Renal cortical epithelial cell (primary cell): ENCODE measurements at places on chromosomes 12 and 14. TPM values are rescaled to one million over a fixed set of nuclear protein-coding genes. Genes with fewer than 3 reads are reported as not detected.

DNA sequence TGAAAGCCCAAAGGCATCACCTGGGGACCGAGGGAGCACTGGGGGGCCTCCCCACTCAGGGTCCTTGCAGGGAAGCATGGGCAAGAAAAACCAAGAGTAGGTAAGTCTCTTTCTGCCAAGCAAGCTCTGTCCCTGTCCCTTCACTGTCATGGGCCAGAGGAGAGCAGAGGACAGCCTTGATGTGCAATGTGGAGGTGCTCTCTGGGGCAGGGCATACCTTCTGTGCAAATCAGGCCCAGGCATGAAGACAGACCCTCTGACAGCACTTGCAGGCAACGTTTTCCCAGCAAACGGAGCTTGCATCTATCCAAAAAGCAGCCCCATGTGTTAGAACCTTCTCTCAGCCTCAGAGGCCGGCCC is 192.5 kb upstream of the PWP1 start:
- no peak for DNase-seq

DNA sequence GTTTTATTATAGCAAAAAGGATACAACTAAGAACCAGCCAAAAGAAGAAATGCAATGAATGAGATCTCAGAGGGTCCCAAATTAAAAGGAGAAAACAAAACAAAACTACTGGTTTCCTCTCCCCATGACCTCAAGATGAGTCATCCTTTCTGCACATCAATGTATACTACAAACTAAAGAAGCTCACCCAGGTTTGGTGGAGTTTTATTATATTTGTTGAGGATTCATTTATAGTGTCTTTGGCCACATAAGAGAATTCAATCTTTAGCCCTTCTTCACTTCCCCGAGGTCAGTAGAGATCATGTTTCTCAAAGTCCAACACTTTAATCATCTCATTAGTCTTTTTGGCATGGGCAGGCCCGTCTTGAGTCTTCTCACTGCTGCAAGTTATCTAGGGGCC is 210.6 kb downstream of the SLC6A15 start:
- DNase-seq = peak; percentile 1

DNA sequence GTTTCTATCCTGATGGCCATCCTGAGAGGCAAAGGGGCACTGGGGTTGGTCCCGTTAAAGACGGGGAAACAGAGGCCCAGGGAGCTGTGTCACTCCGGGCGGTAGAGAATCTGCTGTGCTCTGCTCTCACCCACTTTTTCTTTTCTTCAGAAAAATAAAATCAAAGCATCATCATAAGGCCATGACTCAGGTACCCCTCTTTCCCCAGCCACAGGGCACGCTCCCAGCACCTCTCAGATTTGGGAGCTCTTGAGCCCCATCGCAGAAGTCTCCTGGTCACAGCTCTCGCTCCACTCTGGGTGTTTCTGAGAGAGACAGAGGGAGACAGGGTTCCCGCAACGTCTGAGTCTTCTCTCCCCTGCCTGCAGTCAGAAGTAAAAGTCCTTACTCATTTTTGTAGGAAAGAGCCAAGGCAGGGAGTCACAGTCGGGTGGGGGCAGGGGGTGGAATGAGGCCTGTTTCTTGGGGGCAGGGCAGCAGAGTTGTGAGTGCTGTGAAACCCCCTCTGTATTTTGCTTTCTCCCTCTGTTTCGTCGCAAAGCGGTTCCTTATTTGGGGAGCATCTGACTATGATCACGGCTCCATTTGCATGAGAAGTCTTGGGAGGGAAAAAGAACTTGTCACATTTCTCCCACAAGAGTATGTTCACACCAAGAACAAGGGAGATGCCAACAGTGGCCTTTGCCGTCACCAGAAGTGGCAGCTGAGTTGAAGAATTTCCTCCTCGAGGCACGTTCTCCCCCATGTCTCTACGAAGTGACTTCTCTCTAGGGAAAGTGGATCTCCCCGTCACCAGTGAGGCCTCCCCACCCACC is 139.0 kb downstream of the BCL11B start:
- DNase-seq = no peak

- DNase-seq = peak; percentile 99
These were observed 7.6 kb downstream of the VPS37B start for GRCh38 chr12:122888232-122888752.

DNA sequence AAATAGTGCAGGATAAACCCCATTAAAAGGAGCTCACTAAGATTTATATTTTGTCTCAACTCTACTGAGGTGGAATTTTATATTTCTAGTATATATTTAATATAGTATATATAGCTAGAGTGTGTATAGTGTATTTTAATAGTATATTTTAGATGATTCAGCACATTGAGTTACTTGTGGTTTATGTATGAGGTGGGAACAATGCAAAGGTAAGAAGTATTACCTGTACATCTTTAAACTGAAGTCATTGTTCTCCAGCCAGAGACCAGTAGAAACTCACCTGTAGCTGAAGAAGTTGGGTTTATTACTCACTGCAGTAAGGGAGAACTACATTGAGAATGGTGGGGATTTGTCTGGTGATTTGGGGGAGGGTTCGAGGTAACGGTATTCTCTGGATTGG is 15.9 kb downstream of the ETNK1 start:
- no peak for DNase-seq

DNA sequence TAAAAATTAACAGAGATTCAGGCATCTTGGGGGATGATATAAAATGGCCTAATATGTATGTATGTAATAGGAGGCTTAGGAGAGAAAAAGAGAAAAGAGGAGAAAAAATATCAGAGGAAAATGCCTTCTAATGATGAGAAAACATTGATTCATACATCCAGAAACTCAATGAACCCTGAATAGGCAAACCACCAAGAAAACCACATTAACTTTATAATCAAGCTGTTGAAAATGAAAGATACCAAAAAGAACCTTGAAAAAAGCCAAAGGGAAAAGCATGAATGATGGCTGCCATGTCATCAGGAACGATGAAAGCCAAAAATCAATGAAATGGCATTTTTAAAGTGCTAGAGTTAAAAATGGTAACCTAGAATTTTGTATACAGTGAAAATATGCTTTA is 180.2 kb downstream of the EPS8 start:
- peak; percentile 66 for DNase-seq

- no peak for DNase-seq
These were observed 29.6 kb upstream of the GRIN2B start for GRCh38 chr12:14010989-14011388.

Gene ACOT6
- total RNA-seq = not detected in 2 replicates

DNA sequence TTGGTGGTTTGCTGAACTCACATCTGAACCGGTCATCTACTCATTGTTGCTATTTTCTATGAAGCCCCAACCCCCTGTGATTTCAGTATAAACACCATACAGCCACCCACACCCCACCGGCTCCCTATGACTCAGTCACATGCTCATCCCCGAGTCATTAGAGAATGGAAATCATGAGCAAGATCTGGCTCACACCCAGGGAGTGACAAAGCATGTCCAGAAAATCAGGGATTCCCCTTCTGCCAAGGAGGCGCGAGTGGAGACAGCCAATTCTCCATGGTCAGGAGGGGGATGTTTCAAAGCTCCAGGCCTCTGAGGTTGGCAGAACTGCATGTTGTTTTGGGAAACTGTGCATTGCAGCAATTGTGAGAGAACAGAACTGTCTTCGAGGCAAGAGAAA is 657.5 kb upstream of the TBX3 start:
- peak; percentile 97 for DNase-seq

GRCh38 chr14:104250175-104250574 is 111.8 kb downstream of the KIF26A start:
- DNase-seq = no peak

DNA sequence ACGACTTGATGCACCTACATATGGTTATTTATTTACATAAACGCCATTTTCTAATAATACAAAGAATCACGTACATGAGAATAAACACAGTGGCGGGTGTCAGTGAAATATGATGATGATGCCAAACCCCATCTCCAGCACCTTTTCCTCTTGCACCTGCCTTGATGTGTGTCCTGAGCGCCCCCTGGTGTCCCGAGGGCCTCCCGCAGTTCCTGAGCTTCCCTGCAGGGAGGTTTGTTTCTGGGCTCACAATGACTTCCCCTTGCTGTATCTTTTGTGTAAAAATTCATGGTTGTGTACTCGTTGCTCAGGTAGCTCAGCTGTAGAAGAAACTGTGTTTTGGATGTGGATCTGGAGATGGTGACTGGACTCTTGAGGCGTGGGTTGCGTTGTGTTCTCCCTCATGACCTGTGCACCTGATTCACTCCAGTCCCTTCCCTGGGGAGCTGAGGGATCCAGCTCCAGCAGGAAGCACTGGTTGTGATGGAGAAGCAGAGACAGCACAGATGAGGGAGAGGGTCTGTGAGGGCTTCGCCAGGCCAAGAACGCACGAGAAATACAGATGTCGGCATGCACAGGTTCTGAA is 1037.8 kb downstream of the TMEM121 start:
- DNase-seq = no peak
